ENCODE measurements at places on chromosomes 1 and 21. TPM values are rescaled to one million over a fixed set of nuclear protein-coding genes. Genes with fewer than 3 reads are reported as not detected.

DNA sequence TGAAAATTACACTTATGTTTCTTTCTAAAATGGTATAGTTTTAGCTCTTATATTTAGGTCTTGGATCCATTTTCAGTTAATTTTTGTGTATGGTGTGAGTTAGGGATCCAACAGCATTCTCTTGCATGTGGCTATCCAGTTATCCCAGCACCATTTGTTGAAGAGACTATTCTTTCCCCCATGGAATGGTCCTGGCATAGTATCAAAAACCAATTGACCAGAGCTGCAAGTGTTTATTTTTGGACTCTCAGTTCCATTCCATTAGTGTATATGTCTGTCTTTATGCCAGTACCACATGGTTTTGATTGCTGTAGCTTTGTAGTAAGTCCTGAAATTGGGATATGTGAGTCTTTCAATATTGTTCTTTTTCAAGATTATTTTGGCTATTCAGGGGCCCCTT lies 14.3 kb downstream of the TTLL10 start:
- no peak overlapping the region for H3K4me3 ChIP-seq
- H3K36me3 ChIP-seq = no peaks in the 10 kb centered on the region
- H3K4me1 ChIP-seq = no peaks in the 10 kb centered on the region
- H3K27me3 ChIP-seq = no peaks in the 10 kb centered on the region
- DNase-seq = no peak
- H3K27ac ChIP-seq = no peak overlapping the region

GRCh38 chr1:43505077-43505780 lies 25.5 kb upstream of the PTPRF start:
- no peak overlapping the region for H3K4me3 ChIP-seq
- no peaks in the 10 kb centered on the region for H3K36me3 ChIP-seq

SERPINC1 gene
- not detected for total RNA-seq

- no peak overlapping the region for H3K4me3 ChIP-seq
- no peaks in the 10 kb centered on the region for H3K27me3 ChIP-seq
- no peak overlapping the region for H3K27ac ChIP-seq
- H3K36me3 ChIP-seq = no peaks in the 10 kb centered on the region
- H3K4me1 ChIP-seq = no peaks in the 10 kb centered on the region
Measured at GRCh38 chr1:181726320-181727012, 243.1 kb downstream of the CACNA1E start.

DNA sequence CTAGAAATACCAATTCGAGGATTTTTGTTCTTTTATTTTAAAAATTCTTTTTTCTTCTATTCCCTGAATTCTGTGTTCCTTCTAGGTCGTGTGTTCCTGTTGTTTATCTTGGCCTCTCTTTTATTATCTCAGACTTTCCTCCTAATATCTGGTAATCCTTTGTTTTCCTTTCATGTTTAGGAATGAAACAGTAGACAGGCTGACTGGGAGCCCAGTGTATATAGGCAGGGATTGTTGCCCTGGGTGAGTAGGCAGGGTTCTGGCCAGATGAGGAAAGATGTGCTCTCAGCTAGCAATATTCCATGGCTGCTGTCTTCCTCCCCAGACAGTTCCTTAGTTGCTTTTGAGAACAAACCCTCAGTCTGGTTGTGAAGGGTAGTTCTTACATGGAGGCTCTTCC lies 161.8 kb upstream of the PDE4B start:
- H3K4me1 ChIP-seq = no peaks in the 10 kb centered on the region
- no peak overlapping the region for H3K4me3 ChIP-seq
- no peak for DNase-seq
- no peaks in the 10 kb centered on the region for H3K36me3 ChIP-seq
- H3K27ac ChIP-seq = no peak overlapping the region
- no peaks in the 10 kb centered on the region for H3K27me3 ChIP-seq

LCK gene
- total RNA-seq = 436 TPM

PTPN7 gene
- 67.6 TPM for total RNA-seq
